ENCODE measurements at places on chromosomes 11 and 22. TPM values are rescaled to one million over a fixed set of nuclear protein-coding genes. Genes with fewer than 3 reads are reported as not detected.

PNPLA3 gene
- 2.1 TPM for total RNA-seq

MS4A4E gene
- total RNA-seq: not detected

DRICH1 gene
- not detected for total RNA-seq

MEI1 gene
- total RNA-seq: not detected

LIPT2 gene
- 4.0 TPM for total RNA-seq

TLCD5 gene
- 6.0 TPM for total RNA-seq

APOA5 gene
- total RNA-seq: not detected
